ENCODE measurements at places on chromosomes 16 and 17.

DNA sequence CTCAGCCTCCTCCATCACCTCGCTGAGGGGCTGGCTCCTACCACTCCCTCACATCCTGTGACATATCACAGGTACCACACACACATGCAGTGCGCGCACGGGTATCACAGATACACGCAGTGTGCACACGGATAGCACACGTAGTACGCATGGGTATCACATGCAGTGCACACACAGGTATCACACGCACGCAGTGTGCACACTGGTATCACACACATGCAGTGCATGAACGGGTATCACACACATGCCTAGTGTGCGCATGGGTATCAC is 30.1 kb downstream of the ACSF3 start:
- DNase-seq = no peak

DNA sequence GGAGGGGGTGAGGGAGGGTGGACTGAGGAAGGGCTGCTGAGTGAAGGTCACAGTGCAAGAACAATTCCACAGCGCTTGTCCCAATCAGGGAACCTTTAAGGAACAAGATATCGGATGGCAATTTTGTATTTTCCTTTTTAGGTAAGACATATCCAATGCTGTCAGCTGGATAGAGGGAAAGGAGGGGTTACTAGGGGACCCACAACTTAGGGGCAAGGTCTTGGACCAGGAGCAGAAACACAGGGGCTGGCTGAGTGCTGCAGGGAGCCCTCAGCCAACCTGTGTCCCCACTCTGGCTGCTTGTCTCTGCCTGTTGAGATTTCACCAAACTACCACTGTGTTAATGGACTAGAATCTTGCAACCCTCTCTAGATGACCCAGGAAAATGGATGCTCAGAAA is 47.6 kb downstream of the AKAP1 start:
- no peak for DNase-seq

DNA sequence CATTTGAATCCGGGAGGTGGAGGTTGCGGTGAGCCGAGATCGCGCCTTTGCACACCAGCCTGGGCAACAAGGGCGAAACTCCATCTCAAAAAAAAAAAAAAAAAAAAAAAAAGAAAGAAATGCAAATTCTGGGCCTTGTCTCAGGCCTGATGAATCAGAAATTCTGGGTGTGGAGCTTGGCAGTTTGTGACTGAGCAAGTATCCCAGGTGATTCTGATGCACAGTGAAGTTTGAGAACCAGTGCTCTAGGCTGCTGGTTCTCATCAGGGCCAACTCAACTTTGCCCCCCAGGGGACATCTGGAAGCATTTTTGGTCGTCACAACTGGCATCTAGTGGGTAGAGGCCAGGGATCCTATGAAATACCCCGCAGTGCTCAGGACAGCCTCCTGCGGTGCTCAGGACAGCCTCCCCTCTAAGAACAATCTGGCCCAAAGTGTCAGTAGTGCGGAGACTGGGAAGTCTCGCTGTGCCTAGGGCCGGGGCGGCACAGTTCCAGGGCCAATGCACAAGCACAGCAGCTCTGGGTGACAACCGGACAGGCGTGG is 55.9 kb downstream of the SDK2 start:
- no peak for DNase-seq

- no peak for DNase-seq
Measured at GRCh38 chr17:945672-946071, 33.9 kb downstream of the NXN start.

DNA sequence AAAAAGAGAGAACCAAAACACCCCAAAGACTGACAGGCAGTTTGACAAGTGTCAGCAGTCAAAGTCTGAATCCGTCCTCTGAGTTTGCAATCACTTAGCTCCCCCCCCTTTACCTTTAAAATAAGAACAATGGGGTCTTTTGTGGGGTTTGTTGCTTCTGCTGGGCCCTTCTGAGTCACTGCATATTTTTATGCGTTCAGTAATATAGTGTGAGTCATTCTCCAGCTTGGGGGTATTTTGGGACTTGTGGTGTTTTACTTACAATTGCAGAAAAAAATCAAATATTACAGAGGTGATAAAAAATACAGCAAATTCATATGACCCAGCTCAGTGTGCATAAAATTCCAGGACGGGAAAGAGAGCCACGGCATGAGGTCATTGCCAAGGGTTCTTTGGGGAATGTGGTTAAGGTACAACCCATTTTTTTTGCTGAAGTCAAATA is 120.1 kb downstream of the CYLD start:
- DNase-seq = no peak

DNA sequence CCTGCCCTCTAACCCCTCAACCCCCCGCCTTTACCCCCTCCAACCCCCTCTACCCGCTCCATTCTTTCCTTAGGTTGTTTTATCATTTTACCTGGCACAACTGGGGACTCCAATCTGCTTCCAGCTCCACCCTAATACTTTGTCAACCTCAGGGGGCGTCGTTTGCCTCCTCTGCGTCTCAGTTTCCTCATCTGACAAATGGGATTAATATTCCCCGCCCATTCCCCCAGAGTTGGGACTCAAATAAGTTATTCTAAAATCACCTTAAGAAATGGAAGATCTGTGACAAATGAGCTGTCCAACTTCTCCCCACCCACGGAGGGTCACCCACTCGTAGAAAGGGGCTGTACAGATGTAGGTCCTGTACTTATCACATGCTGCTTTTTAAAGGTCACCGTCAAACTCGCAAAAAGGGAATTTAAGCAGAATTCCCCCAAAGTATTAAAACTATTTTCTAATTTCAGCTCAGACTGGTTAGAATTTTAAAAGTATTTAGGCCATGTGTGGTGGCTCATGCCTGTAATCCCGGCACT is 40.6 kb upstream of the CPNE2 start:
- DNase-seq = no peak

GRCh38 chr17:48055531-48056245 is 7.5 kb downstream of the NFE2L1 start:
- DNase-seq = no peak

DNA sequence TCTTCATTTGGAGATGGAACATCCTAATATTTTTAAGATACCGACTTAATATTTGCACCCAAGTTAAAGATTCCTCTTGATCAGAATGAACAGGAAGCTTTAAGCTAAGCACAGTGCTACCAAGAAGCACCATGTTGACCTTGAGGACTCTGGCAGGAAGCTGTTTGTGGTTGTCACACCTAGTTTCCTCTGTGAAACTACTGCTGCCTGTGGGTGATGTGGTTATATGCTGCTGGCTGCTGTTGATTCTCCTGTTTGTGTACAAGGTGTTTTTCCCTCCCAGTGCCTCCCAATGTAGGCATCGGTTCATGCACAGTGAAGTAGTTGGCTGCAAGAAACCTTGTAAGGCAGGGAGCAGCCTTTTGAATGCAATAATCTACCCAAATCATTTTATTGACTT is 23.4 kb downstream of the RBL2 start:
- peak; percentile 72 for DNase-seq

- no peak for DNase-seq
Measured at GRCh38 chr16:14148016-14148415, 76.9 kb downstream of the MRTFB start.

- no peak for DNase-seq
Measured at GRCh38 chr17:75684924-75685323, 17.8 kb downstream of the SAP30BP start.

- no peak for DNase-seq
Measured at GRCh38 chr17:12222392-12222791, 201.7 kb downstream of the MAP2K4 start.

DNA sequence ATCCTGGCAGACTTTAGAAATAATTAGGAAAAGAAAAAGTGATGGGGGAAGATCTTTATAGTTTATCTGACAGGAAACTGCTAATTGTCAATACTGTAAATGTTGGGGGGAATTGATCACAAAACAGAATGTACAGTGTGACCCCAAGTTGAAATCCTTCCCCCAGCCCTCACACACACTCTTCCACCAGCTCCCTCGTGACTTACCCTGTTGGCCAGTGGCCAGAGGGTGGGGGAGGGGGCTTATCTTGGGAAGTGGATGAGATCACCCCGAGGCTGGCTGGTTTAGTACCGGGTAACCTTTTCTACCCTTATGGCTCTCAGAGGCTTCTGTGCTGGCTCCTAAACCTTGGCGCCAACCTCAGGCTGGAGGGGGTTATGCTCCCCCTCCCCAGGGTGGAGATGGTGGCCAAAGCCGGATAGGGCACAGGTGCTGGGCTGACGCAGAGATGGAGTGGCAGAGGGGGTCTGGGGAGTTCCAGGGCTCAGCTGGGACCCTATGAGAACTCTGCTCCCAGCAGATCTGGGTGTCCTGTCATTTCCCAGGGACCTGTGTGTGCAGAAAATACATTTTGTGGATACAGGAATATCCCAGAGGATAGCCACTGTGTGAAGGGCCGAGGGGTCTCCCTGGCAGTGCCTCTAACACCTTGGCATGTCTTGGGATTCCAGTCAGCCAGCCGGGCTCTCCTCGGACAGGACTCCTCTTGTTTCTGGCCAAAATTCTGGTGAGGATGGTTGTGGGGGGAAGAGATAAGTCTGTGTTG is 18.6 kb downstream of the CDH16 start:
- DNase-seq = no peak

DNA sequence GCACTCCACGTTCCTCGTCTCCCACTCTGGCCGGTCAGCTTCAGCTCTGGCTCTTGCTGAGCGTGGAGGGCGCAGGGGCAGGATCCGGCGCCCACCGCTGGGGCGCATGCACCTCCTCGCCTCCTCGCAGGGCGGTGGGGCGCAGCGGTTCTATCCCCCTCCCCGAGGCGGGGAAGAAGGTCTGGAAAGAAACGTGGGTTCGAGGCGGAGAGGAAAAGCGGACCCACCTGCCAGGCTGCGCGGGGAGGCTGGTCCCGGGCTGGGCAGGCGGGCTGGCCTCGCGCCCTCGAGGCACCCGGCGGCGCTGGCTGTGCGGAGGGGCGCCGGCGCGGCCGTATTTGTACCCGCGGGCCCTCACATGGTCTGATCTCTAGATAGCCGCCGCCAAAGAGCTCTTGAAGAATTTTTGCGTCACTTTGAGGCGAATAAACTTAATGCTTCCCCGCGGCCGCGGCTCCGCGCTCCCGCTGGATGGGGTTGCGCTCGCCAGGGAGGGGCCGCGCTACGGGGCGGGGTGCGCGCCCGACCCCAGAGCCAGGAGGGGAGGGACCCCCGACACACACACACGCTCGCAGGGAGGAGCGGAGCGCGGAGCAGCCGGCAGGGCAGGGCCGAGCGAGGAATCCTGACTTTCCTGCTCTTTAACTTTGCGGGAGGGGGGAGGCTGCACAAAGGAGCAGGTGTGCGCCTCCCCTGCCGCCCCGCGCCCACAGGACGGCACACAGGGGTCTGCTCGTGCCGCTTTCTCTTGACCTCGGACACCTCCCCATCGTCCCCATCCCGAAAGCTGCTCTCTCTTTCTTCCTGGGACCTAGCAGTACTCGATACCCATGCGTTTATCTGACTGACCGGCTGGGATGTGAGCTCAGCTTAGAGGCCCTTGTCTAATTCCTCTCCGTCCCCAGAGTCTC is at the start of gene SLC6A4:
SLC6A4 (minus strand) TSS at position 312 of the 911 bp plus-strand sequence. CDS start 13,739 bp downstream, outside the sequence.
- DNase-seq = no peak

DNA sequence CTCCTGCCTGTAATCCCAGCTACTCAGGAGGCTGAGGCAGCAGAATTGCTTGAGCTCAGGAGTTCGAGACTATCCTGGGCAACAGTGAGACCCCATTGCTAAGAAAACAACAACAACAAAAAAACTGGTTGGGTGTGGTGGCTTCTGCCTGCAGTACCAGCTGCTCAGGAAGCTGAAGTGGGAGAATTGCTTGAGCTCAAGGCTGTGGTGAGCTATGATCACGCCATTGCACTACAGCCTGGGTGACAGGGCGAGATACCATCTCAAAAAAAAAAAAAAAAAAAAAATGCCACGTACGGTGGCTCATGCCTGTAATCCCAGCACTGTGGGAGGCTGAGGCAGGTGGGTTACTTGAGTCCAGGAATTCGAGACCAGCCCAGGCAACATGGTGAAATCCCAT is 34.1 kb downstream of the NME2 start:
- DNase-seq = no peak

- DNase-seq = no peak
Measured at GRCh38 chr17:80695979-80696378, 151.3 kb downstream of the RPTOR start.

- DNase-seq = no peak
Measured at GRCh38 chr17:5045496-5045895, 10.3 kb upstream of the SLC52A1 start.

DNA sequence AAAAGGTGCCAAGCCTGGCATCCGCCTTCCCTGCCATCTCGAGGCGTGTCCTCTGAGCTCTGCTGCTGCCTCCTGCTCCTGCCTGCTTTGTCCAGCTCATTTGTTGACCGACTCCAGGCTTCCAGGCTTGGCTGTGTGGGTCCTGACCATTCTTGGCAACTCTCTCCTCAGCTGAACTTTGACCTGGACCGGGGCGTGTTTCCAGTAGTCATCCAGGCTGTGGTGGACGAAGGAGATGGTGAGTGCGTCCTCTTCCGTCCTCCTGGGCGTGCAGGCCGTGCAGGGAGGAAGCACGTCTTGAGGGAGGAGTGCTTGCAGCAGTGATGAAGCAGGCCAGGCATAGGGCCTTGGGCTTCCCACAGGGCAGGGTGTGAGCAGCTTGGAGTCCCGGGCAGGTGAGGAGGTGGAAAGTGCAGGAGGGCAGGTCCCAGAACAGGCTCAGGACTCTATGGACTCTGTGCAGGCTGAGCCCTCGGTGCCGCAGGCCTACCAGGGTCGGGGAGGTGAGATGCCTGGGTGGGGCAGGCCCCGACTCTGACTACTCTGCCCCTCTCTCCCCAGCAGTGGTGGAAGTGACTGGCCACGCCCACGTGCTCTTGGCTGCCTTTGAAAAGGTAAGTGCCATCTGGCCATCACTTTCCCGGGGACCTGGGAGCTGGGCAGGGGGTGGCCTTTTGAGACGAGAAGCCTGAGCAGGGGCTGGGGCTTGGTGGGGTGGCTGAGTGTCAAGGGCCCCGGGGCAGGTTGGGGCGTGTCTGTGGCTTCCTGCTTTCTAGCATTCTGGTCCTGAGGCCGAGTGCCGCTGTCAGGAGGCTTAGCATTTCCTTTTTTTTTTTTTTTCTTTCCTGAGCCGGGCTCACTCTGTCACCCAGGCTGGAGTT is 28.6 kb upstream of the NUDT16L1 start:
- peak; percentile 61 for DNase-seq

- no peak for DNase-seq
Measured at GRCh38 chr17:38333635-38334295, 10.0 kb downstream of the GPR179 start.

GRCh38 chr17:4587803-4588202 is 3.5 kb downstream of the SMTNL2 start:
- no peak for DNase-seq

- DNase-seq = peak; percentile 72
Measured at GRCh38 chr17:64024781-64025731, 4.6 kb upstream of the ICAM2 start.

DNA sequence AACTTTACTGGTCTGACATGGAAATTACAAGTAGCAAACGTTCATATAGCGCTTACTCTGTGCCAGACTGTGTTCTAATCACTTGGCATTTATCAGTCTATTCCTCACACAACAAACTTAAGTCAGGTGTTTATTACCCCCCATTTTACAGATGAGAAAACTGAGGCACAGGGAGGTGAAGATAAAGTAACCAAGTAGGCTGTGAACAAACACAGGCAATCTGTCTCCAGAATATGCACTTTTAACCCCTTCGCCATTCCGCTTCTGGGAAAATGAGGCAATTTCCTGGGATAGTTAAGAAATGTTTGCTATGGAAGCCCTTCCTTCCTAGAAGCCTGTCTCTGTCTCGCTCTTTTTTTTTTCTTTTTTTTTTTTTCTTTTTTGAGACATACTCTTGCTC is 12.2 kb upstream of the CXCL16 start:
- DNase-seq = no peak

All from CD4-positive, alpha-beta T cell (primary cell).